CD4-positive, alpha-beta memory T cell (primary cell): ENCODE measurements at places on chromosomes 13 and 19. TPM values are rescaled to one million over a fixed set of nuclear protein-coding genes. Genes with fewer than 3 reads are reported as not detected.

PCDH9 gene
- polyA plus RNA-seq: 0.18 TPM

ZNF440 gene
- 3.7 TPM for polyA plus RNA-seq

ZNF302 gene
- 19.4 TPM for polyA plus RNA-seq

ZNF44 gene
- 27.9 TPM for polyA plus RNA-seq

SMAD9 gene
- not detected for polyA plus RNA-seq

MEDAG gene
- polyA plus RNA-seq: 0.29 TPM

GARIN5B gene
- polyA plus RNA-seq: not detected

SIGLECL1 gene
- not detected for polyA plus RNA-seq

HIF3A gene
- polyA plus RNA-seq: not detected

UQCRFS1 gene
- polyA plus RNA-seq: 114 TPM

- peak; percentile 82 for DNase-seq
Observed at GRCh38 chr19:862581-863314, 3.3 kb downstream of the CFD start.

GRCh38 chr13:54301085-54301484 lies 1272.5 kb downstream of the OLFM4 start:
- no peak for DNase-seq

DNA sequence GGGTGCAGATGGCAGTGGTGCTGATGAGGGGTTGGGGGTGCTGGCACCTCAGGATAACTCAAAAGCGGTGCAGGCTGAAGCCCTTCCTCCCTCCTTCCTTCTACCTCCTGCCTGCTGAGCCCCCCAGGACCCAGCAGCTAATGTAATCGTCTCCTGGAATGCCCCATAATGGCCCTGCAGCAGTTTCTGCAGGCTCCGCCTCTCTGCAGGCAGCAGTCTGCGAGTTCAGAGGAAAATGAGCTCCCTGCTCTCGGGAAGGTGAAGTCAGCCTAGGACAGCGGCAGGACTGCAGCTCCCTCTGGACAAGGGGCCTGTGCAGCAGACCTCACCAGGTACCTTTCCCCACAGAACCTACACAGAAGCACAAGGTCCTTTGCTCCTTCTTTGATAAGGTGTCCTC lies 130.9 kb downstream of the ZDHHC20 start:
- no peak for DNase-seq

GRCh38 chr19:29084266-29084665 lies 128.7 kb downstream of the UQCRFS1 start:
- DNase-seq: no peak

- no peak for DNase-seq
Observed at GRCh38 chr19:16626796-16627192, 1.2 kb downstream of the MED26 start.

GRCh38 chr13:107097916-107098315 lies 530.0 kb upstream of the ARGLU1 start:
- DNase-seq: no peak

DNA sequence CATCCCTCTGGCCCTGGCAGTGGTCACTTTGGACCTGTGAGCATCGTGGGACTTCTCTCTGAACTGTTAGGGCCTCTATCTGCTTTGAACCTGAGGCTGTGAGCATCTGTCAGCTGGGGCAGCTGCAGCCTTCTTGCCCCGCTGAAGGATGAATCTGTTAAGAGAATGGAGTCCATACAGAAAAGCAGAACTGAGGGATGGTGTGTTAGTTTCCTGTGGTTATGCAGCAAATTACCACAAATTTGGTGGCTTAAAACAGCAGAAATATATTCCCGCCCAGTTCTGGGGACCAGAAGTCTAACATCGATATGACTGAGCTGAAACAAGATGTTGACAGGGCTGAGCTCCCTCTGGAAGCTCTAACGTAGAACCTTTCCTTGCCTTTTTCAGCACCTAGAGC lies 1.6 kb upstream of the ZNF497 start:
- no peak for DNase-seq

- no peak for DNase-seq
Observed at GRCh38 chr19:7877249-7877836, 3.2 kb upstream of the PRR36 start.

- DNase-seq: no peak
Observed at GRCh38 chr13:41150058-41150457, 17.5 kb upstream of the KBTBD6 start.

DNA sequence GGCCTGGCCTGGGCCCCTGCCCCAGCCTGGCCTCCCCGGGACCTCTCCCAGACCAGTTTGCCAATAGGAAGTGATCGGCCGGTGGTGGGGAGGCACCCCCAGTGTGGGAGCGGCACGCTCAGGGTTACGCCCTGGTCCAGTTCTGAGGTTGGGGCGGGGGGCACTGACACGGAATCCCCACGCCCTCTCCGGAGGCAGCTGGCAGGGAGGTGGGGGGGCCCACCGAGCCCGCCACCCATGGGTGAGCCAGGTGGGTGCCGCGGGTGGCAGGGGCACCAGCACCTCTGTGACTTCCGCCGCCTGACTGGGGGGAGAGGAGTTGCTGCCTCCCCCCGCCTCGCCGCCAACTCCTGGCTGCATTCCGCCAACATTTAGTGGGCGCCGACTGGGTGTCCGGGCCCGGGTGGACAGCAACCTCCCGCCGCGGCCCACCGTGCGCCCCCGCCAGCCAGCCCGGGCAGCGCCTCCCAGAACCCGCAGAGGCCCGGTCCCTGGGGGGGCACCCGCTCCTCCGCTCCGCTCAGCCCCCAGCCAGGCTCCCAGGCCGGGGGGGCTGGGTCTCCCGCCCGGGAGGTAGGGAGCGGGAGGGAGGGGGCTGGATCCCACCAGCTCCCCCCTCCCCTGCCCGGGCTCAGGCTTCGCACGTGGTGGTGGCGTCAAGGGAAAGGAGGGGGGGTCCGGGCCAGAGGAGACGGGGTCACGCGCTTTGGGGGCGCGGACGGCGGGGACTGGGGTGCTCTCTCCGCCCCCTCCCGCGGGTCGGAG lies 2.0 kb downstream of the ZBTB7A start:
- peak; percentile 45 for DNase-seq

GRCh38 chr19:934865-935479 lies 9.1 kb downstream of the ARID3A start:
- no peak for DNase-seq

DNA sequence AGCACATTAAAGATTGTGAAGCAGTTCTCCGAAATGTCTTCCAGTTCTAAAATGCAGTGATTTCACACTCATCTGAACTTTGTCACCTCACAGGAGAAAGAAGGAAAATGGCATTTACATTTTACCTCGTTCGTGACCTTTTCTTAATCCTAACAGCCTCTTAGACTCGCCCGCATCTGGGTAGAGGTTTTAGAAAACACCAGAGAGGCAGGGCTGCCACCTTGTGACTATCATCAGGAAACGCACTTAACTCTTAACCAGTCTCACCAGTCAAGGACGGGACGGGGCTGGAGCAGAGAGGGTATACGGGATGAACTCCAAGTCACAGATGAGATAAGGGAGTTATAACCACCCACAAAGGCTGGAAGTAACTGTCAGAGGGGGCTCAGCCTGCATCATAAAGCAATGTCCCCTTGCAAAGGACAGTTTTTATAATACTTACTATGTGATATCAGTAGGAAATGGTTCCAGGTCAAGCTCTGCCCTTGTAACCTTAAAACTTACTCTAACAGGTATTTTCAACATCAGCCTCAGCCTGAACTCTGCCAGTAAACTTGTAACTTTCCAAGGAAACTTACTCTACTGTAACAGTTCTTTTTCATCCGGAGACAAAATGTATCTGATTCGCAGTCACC lies 8.6 kb upstream of the CEACAM6 start:
- DNase-seq: peak; percentile 46

GRCh38 chr13:95239283-95239682 lies 62.0 kb downstream of the ABCC4 start:
- no peak for DNase-seq

- no peak for DNase-seq
Observed at GRCh38 chr13:67267136-67267535, 37.0 kb upstream of the PCDH9 start.

GRCh38 chr19:5519076-5519475 lies 48.7 kb downstream of the TINCR start:
- DNase-seq: no peak

DNA sequence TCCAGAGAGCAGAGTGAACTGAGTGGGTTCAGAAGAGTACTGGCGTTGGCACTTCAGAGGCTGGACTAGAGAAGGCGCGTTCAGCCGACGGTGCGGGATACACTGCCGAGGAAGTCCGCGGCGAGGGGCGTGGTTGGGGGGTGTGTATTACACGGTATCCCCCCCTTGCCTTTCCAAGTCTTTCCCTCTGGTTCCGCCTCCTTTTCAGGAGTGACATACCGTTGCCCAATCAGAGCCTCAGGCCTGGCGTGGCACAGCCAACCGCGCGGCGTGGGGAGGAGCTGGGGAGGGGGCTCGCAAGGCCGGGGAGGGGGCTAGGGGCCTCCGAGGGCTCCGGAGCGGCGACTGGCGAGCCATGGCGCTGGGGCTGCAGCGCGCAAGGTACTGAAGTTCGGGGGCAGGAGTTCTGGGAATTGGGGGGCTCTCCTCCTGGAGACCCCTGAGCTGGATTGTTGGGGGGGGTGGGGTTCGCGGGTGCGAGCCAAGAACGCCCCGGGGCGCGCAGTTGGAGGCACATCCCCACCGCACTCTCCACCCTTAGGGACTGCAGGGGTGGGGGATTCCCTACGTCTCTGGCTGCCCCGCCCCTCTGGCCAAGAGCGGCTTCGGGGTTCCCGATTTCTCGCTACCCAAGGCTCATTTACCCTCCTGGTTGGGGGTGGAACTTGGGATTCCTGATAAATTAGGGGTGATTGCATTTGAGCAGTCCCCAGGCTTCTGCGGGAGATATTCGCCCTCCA lies at the start of gene HIF3A:
Gene HIF3A, plus strand, starts transcription at position 321 of the 740 bp plus-strand sequence. Its CDS starts 35 bp downstream, at position 356.
- no peak for DNase-seq

DNA sequence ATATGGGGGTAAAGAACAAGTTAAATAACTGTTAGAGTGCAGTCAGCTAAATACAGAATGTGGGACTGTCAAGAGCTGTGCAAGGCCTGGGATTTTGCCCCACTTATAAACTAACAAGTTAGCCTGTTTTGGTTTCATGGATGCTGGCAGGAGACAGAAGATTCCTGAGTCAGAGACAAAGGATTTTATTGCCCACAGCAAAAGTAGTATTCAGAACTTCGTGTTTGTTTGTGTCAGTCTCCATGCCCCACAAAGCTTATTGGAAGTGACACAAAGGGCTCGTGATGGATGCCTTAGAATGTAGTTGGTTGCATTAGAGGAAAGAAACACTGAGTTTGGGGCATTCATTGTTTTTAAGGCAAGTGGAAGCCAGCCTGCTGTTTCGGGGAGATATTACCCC lies 22.2 kb upstream of the SPRYD7 start:
- DNase-seq: no peak

DNA sequence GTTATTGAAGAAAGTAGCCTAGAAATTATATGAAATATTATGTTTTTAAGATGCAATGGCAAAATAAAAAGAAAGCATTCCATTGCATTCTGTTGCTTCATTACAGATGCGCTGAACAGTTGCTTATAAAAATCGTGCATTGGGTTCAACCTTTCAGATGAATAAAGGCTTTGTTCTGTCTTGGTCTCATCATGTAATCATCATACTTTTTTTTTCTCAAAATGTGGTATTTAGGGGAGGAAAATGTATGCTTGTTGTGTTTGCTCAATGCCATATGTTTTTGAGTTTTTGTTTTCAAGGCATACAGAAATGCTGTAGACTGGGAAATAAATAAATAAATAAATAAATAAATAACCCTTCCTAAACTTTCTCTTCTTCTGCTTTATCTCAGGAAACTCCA lies 1.1 kb upstream of the MBNL2 start:
- no peak for DNase-seq

GRCh38 chr13:97125810-97126738 lies 96.1 kb upstream of the MBNL2 start:
- no peak for DNase-seq

DNA sequence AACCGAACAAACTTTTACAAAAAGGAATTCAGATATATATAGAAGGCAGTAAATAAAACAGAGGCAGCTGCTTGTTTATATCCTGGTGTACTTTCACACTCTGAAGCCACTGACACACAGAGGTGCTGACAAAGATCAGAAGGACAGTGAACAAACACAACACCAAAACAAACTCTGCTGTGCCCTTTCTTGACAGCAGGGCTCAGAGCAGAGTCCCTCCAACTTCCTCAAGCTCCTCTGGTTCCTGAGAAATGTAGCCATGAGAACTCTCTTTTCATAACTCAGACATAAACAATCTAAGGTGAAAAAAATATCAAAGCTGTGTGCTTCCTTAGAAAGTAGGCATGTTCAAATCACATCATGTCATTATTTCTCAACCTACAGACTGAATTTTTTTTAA lies 1052.8 kb upstream of the SPRY2 start:
- DNase-seq: no peak

DNA sequence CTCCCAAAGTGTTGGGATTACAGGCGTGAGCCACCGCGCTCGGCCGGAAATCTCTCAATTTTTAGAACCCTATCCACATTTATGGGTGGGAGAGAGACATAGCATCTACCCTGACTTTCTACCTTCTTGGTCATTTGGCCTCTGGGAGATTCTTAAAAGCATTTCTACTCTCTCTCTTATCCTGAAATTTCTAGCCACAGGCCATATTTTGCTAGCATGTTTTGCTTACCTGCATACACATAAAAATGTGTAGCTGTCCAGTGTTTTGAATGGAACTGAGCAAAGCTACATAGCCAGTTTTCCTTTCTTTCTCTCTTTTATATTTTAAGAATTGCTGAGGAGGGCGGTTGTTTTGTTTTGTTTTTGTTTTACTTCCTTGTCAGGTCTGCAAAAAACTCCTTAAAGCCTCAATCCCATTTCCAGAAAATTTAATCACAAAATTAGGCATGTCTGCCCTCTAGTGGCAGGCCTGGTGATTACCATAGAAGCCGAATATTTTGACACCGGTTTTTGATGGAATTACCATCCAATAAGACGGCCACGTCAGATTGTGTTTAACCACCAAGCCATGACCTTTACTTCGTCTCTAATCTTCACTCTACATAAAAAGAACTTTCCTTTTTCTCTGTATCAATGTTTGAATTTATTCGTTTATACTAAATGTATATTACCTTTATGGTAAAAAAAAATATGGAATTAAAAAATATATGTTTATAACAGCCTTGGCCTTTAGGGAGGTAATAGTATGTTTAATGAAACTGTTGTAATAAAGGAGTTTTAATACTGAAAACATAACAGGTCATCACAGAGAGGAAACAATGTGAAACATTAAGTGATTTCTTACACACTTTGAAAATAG lies 34.4 kb upstream of the OXGR1 start:
- DNase-seq: peak; percentile 18

DNA sequence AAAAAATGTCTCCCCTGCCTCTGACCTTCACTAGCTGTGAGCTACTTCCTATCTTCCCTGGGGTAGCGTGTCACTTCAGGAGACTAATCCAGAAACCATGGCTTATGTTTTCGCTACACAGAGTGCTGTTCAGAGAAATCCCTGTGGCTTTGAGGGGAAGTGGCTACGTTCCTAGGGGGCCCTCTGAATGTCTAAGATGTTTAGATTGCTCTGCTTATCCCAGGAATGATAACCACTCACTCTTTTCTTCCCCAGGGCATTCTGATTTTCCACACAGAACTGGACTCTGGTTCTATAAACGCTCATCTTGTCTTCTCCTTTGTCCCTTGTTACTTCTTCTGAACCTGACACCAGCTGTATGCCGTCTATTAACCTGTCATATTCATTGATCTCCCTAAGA lies 572.5 kb downstream of the OLFM4 start:
- DNase-seq: no peak

GRCh38 chr19:39641773-39642172 lies 13.9 kb upstream of the LGALS16 start:
- no peak for DNase-seq

- peak; percentile 75 for DNase-seq
Observed at GRCh38 chr19:46661735-46662592, 982 bp upstream of the DACT3 start.
